ENCODE measurements at places on chromosomes 13 and 19. TPM values are rescaled to one million over a fixed set of nuclear protein-coding genes. Genes with fewer than 3 reads are reported as not detected.

DNA sequence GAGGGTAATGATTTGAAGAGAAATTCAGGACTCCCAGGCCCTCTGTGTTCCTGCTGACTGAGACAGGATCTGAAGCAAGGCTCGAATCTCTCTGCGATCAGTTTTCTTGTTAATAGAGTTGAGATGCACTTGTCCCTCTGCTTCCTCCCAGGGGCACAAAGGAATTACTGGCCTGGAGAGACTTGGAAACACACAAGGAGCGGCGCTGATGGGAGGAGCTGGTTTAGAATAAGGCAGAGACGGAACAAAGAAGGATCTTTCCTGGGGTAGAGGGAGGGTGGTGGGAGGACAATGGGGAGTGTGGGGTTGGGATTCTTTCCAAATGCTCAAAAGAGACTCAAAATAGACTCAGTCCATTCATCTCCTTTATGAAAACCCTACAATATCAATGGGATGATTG lies 719.1 kb downstream of the UQCRFS1 start:
- no peak for DNase-seq

GRCh38 chr13:68185444-68186141 lies 955.5 kb upstream of the PCDH9 start:
- DNase-seq, result no peak

AP1M2 gene
- not detected for total RNA-seq

MTUS2 gene
- total RNA-seq, result 0.05 TPM
